ENCODE measurements at places on chromosomes 7 and 10.

DNA sequence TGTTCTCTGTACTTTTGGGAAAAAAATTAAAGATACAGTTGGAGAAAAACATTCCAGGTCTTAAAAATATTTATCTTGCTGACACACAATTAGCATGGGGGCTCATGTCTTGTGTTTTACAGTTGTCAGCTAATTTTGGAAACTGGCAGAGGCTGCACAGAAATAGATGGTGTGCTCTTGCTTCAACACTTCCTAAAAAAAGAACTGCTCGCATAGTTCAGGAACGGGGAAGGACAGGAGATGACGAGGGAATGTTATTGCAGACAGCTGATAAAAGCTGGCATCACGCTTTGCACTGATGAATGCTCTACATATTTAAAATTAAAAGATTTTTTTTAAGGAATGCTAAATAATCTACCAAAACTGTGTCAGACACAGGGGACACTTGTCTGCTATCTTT lies 103.5 kb upstream of the CELF2 start:
- DNase-seq, result peak; percentile 43

- no peak for DNase-seq
Observed at GRCh38 chr7:22051886-22052673, 106.4 kb upstream of the CDCA7L start.

DNA sequence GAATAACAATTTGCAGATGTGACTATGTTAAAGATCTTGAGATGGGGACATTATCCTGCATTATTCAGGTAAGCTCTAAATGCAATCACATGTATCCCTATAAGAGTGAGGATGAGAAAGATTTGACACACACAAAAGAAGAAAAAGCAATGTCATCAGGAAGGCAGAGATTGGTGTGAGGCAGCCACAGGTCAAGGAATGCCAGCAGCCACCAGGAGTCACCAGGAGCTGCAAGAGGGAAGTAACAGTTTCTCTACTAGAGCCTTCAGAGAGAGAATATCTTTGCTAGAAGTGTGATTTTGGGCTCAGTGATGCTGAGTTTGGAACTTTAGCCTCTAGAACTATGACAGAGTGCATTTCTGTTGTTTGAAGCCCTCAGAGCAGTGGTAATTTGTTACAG lies 700.3 kb upstream of the SEMA3D start:
- DNase-seq, result no peak

GRCh38 chr10:50291261-50291850 lies 40.0 kb upstream of the ASAH2 start:
- DNase-seq, result no peak

DNA sequence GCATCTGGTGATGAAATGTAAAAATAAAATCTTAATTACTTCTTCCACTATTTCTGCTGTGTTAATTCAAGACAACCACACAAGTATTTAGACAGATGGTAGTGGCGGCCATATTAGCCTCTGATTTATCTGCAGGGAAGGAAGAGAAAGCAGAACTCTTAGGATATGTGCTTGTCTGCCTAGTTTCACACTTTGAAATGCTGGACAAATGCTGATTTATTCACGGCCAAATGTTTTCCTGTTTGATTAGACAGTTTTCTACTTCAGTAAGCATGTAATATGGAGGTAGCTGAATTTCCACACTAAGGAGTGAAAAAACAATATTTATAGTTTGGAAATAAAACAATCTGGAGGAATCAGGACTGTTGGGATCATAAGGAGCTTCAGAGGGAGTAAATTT lies 158.1 kb downstream of the AGMO start:
- DNase-seq, result no peak

GRCh38 chr7:88344271-88344670 lies 37.6 kb upstream of the STEAP4 start:
- DNase-seq, result no peak

DNA sequence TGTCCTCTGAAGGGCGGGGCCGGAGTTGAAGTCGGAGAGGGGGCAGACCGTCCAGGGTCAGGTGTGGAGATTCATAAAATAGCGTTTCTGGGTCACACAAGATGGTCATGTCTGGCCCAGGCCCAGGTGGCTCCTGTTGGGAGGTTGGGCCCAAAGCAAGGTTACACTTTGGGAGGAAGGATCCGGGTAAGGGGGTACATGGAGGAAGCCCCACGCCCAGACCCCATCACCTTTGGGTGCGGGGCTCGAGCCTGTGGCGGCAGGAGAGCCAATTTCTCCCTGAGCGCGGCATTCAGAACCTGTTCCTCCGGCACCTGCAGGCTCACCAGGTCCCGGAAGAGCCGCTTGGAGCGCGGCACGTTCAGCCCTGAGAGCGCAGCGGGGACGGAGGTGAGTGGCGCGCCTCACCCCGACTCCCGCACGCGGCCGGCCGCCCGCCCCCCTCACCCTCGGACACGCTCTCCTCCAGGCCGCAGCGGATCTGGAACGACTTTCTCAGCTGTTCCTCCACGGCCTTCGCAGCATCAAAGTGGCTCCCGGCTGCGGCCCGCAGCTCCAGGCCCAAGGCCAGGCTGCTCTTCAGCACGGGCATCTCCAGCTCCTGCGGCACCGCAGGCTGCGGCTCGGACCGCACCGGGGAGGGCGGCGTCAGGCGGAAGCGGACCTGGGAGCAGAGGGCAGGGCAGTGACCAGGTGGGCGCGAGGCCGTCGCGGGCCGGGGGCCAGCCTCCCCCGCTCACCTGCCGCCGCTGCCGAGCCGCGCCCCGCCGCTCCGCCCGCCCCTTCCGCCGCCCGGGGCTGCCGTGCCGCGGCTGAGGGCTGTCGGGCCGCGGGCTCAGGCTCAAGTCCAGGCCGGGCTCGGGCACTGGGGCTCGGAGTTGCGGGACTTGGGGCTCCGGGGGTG lies 644 bp downstream of the PPP1R35 start:
- peak; percentile 44 for DNase-seq

DNA sequence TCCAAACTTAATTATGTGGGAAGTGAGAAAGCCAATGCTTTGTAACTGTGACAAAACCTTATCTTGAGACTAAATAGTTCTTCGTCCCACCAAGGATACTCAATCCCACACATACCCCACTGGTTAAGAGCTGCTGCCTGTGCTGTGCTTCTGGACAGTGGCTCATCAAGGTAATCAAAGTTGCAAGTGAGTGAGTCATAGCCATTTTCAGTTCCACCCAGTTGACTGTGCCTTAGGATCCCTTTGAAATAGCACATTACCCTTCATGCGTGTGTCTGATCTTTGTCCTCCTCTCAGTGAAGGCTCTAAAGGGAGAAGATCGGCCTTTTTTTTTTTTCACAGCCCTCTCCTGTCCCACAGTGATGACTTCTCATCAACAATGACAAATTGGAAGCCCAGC lies 706.0 kb upstream of the AUTS2 start:
- peak; percentile 44 for DNase-seq

- DNase-seq, result no peak
Observed at GRCh38 chr7:106099539-106099938, 12.6 kb downstream of the SYPL1 start.

DNA sequence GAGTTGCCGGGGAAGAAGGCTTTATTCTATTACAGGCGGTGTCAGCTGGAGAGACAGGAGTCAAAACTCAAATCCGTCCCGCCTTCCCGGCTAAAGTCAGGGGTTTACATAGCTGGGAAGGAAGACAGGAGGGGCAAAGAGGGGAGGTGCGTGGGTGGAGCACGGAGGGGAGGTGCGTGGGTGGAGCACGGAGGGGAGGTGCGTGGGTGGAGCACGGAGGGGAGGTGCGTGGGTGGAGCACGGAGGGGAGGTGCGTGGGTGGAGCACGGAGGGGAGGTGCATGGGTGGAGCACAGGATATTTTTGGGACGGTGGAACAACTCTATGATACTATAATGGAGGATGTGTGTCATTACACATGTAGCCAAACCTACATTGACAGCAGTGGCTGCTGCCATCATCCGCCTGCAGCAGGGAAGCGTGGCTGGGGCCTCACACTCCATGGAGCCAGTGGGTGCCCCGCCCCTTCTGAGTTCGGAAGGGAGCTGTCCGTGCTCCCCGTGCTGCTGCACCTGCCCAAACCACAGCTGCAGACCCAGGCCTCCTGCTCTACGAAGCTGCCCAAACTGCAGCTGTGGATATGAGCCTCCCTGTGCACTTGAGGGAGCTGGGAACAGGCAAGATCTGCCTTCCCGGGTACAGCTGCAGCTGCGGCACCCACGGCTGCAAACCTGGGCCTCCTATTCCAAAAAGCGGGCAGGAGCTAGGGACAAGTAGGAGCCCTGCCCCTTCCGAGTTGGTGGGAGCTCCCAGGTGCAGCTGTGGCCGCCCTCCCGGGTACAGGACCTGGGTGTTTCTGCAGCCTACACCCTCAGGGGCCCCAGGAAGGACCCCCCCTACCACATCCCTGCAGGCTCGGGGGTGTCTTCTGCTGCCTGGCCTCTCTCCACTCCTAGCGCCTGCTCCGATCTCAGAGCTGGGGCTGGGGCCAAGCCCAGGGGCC lies 119.4 kb downstream of the DYNC2I1 start:
- DNase-seq, result no peak

DNA sequence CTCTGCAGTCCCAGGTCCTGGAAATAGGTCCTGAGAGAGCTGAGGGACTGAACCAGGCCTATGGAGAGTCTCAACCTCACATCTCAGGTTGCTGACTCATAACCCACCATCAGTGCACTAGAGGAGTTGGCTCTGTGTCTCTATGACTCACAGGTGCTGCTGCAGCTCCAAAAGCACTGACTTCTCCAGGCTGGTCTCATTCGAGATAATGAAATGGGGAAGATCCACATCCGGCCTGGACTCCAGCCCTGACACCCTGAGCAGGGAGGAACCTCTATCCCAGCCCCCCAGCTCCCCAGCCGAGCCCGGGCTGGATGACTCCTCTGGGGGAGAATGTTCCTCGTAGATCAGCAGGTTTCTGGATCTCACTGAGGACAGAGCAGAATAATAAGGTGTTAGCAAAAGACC lies 35.5 kb upstream of the DGKI start:
- peak; percentile 93 for DNase-seq

DNA sequence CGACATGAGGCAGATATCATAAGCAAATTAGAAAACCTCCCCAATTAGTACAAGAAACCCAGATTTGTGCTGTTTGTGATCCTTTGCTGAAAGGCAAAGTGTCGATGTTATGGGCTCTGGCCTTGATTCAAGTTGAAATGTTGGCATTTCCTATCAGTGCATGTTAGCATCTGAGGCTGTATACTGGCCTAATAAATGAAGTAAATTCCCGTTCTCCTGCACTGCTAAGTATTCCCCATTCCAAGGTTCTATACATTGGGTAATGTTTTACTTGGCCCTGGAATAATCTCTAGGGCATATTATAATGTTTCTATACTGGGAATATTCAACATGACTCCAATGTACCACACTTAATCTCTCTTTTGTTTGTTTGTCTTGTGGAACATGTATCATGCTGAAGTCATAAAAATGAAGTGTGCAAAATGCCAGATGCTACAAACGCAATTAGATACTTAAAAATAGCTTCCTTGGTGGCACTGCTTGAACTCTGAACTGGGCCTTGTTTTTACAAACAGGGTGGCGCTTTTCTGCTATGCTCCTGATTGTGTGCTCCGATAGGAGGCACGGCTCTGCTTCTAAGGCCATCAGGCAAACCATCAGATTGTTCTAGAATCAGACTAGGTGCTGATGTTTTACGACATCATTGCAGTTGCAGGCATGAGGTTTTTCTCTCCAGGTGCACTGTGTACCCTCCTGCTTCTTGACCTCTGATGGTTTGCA lies 156.7 kb upstream of the TCF7L2 start:
- no peak for DNase-seq

DNA sequence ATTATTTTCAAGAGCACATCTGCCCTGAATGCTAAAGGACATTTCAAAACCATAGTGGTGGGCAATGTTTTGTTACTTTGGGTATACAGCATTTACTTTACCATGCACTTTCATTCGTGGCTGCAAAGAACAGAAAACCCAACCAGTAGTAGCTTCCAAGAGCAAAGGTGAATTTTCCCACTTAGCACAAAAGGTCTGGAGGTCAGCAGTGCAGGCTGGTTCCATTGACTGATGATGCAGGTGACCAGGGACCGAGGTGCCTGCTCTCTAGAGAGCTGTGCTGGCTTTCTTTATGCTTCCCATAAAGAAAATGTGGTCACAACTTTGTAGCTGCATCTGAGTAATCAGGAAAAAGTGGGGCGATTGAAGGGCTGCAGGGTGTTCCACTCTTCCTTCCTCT lies 240.0 kb downstream of the BICC1 start:
- DNase-seq, result no peak

- no peak for DNase-seq
Observed at GRCh38 chr10:133279326-133280226, 2.9 kb upstream of the ADAM8 start.

- DNase-seq, result peak; percentile 74
Observed at GRCh38 chr10:72552857-72553256, 73.0 kb downstream of the MICU1 start.

DNA sequence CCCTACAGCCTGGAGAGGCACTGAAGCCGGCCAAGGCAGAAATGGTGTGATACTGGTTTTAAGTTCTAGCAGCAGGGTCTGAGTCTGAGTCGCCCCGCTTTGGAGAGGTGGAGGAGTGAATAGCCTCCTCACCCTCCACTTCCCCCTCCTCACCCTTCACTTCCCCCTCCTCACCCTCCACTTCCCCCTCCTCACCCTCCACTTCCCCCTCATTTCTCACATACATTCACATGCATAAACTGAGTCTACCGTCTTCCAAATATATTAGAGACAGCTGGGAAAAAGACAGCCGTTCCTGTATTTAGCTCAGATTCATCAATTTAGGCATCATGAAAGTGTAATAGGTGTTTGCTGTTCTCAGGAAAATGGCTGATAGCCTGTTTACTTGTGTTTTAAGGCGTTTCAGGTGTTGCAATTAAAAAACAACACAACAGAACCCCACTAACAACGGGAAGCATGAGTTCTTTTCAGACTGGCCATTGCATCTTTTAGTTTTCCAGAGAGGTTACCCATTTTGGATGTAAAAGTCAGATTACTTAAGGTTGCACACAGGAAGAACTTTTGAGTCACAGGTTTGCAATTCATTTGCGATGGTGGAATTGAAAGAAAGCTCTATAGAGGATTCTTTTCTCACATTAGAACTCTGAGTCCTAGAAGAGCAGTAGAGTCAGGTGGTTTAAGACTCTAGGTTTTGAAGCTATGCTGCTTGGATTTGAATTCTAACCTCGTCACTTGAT lies 861 bp downstream of the NRBF2 start:
- peak; percentile 22 for DNase-seq

DNA sequence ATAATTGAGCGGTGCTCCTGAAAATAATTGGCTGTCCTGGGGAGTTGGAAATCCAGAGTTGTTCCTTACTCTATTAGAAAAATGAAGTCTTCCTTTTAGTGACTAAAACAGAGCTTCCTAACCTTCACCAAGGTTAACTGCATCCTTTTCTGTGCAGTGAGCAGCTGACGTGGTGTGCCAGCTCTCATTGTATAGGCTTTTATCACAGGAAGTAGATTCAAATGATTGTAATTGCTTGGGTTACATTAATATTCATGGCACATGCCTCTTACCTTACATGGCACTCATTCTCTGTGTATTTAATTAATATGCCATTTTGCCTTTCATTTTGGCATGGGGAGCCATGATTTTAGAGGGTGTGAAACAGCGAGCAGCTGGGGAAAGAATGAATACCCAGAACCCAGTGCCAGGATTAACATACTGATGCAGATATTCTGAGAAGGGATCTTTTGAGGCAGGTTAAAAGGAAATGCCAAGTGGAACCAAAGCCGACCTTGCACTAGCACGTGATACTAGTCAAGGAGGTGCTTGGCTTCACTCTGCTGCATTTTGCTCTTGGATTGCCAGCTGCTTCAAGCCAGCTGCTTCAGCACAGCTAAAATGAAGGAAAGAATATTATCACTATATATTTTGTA lies 115.3 kb downstream of the ST7 start:
- no peak for DNase-seq

- no peak for DNase-seq
Observed at GRCh38 chr7:12728192-12728538, 40.7 kb downstream of the ARL4A start.

- DNase-seq, result no peak
Observed at GRCh38 chr7:44380831-44381493, 55.6 kb upstream of the CAMK2B start.

- no peak for DNase-seq
Observed at GRCh38 chr10:115846528-115846927, 426.5 kb downstream of the GFRA1 start.
